Frontal cortex (tissue), 4 donors: ENCODE measurements at places on chromosomes 1 and 21. TPM values are rescaled to one million over a fixed set of nuclear protein-coding genes. Genes with fewer than 3 reads are reported as not detected.

Gene ESPN
- not detected for total RNA-seq

Gene ALX3
- 0.41 TPM for total RNA-seq

Gene SLC37A1
- 32.2 TPM for total RNA-seq

Gene SLAMF1
- not detected for total RNA-seq

Gene LEMD1
- total RNA-seq, result 2.4 TPM

Gene SNX7
- total RNA-seq, result 140 TPM

Gene RNF19B
- 37.1 TPM for total RNA-seq

Gene ASPM
- total RNA-seq, result 7.3 TPM

Gene LAX1
- not detected for total RNA-seq

Gene TDRD10
- 0.41 TPM for total RNA-seq
